ENCODE measurements at places on chromosomes 4 and X.
A peak's percentile ranks its signal among the peaks of the same experiment; 100 is the strongest.

- no peak for DNase-seq
Observed at GRCh38 chr4:127959794-127960193, 5.2 kb downstream of the MFSD8 start.

GRCh38 chr4:108240366-108240765, 71.6 kb upstream of the LEF1 start:
- DNase-seq = no peak

DNA sequence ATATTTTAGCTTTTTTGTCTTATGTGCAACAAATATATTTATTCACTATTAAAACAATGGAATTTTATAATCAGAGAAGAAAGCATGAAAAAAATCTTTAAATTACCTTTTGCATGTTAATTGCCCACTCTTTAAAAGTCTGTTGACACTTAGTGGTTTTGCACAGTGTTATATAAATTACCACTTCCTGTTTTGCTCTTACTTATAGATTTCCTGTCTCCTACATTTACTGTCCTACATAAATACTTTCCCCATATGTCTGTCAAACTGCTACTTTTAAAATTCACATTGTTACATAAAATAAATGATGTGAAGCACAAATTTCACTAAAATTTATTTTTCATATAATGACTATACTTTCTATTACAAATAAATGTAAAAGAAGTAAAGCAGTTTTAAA, 161.1 kb upstream of the NDST4 start:
- no peak for DNase-seq

DNA sequence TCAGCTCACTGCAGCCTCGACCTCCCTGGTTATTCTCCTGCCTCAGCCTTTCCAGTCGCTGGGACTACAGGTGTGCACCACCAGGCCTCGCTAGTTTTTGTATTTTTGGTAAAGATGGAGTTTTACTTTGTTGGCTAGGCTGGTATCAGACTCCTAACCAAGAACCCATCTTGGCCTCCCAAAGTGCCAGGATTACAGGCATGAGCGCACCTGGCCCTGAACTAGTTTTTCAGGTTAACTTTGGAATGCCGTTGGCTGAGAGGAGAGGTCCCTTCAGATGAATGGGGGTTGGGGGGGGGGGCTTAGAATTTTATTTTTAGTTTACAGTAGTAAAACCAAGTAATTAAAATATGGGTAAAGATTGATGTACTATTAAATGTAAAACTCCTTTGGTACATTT, 23.4 kb upstream of the CWH43 start:
- no peak for DNase-seq

DNA sequence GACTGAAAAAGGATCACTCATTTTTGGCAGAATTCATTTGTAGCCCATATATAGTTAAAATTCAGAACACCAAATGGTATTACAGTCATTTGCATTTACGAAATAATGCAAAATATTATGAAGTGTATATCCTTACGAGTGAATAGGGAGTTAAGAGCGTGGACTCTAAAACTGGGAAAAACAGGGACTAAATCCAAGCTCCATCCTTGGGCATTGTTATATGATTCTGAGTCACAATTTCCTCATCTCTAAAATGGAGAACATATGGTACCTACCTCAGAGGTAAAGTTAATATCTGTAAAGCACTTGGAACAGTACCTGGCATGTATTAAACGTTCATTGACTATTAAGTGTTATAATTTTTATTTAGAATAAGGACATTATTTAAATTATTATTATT, 106.3 kb downstream of the ZAR1 start:
- no peak for DNase-seq

- DNase-seq = no peak
Observed at GRCh38 chr4:80295336-80295735, 28.9 kb downstream of the FGF5 start.

DNA sequence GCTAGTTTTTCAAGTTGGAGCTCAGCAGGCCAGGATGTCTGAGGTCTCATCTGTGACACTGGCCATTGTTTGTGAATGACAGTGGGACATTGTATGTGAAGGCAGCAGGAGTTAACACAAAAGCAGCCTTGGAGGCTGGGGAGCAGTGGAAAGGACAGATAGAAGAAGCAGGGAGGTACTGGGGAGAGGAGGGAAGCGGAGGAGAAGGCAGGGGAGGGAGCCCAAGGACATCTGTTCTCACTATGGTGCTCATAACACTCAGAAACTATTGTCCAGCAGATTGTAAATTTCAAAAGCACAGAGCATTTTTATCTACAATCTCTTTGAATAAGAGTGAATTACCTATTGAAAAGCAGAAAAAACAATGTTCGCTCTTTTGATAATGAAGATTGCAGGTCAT, 253.6 kb upstream of the DIPK2B start:
- DNase-seq = no peak

DNA sequence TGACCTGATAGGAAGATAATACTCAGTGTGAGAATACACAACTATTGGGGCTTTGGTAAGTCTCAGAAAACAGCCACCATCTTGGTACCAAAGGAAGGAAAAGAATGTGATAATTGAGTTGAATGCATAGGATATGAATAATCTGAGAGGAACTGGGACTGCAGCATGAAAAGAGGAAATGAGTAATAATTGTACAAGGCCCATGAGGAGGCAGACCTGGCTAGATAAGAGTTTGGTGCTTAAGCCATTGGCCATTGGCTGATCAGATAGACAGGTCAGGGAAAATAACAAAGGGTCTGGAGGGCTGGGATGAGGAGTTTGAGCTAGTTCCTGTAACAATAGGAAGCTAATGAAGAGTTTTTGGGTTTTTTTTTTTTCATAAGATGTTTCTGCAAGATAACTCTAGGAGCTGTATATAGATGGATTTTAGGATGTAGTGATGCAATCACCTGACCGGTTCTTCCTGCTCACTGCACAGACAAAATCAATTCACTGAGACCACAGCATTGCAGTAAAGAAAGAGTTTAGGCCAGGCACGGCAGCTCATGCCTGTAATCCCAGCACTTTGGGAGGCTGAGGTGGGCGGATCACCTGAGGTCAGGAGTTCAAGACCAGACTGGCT, 5.3 kb upstream of the TRMT2B start:
- peak; percentile 78 for DNase-seq

GRCh38 chrX:17247144-17247543, 127.9 kb upstream of the NHS start:
- no peak for DNase-seq

- DNase-seq = peak; percentile 18
Observed at GRCh38 chrX:108494406-108495090, 54.9 kb downstream of the COL4A5 start.

DNA sequence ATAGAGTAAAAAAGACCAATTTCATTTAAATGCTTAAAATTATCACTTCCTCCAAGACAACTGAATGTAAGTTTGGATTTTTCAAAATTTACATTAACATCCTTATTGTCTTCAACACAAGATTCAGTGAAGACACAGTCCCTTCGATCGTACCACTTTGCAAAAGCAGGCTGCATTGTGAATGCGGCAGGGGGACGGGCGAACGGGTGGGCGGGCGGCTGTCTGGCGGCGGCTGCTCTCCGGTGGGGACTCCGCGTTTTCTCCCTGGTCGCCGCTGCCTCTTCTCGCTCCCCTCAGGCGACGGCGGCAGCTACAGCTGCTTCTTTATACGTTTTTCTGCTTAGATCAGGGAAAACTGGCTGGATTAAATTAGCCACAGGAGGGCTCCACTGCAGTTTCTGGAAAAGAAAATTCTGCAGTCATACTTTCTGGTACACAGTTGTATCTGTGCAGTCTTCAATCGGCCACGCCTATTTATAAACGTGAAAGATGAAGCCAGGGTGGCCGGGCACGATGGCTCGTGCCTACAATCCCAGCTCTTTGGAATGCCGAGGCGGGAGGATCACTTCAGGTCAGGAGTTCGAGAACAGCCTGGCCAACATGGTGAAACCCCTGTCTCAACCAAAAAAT, 33.9 kb upstream of the HPF1 start:
- DNase-seq = peak; percentile 37

GRCh38 chr4:79141530-79141929, 184.3 kb downstream of the NAA11 start:
- DNase-seq = no peak

GRCh38 chr4:159937595-159937994, 834.7 kb downstream of the RAPGEF2 start:
- DNase-seq = no peak

- no peak for DNase-seq
Observed at GRCh38 chr4:166842795-166843261, 391.5 kb downstream of the SPOCK3 start.

DNA sequence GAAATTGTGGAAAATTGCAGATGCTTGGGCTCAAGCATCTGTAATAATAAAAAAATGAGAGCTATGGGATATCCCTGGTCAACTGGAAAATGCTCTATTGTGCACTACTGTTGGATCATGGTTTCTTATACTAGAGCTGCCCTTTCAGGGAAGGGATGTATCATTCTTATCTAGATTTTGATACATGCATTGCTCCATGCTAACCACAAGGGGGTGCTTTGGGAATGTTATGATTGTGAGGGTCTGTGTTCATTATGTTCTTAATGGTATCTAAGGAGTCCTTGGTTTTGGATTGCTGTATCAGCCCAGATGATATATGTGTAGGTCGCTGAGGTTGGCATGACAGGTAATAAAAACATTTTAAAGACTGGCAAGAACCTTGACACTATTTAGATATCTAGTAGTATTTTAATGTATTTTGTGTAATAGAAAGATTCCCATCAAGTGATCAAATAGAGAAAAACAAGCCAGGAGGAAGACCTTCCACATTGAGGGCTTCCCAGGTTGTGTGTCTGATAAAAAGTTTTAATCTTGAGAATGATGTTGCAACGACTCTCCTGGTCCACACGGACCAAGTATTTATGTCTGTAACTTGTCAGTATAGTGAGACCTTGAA, 49.2 kb upstream of the TLR2 start:
- peak; percentile 21 for DNase-seq

Measured in HCEC 1CT (cell line).